ENCODE measurements at places on chromosomes 3 and 15. TPM values are rescaled to one million over a fixed set of nuclear protein-coding genes. Genes with fewer than 3 reads are reported as not detected.

GRCh38 chr3:133505813-133506212 lies 67.7 kb upstream of the CDV3 start:
- no peak for DNase-seq

DNA sequence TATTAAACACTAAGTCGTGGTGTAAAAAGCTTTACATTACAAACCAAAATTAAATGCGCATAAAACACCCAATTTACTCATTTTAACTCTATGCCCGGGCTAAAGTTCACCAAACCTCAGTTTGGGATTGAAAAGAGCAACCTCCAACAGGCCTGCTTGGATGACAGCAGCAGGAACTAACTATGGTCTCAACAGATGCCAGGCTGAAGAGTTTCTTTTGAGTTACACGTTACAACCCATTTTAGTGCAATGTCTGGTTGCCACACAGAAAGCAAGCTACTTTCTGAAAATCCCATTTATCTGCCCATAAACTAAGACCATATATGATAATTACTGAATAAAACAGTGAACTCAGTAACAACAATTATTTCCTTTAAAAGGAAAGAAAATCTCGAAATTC lies 2.2 kb downstream of the SATB1 start:
- no peak for DNase-seq

SEMA3B gene
- total RNA-seq, result 27.0 TPM

DNA sequence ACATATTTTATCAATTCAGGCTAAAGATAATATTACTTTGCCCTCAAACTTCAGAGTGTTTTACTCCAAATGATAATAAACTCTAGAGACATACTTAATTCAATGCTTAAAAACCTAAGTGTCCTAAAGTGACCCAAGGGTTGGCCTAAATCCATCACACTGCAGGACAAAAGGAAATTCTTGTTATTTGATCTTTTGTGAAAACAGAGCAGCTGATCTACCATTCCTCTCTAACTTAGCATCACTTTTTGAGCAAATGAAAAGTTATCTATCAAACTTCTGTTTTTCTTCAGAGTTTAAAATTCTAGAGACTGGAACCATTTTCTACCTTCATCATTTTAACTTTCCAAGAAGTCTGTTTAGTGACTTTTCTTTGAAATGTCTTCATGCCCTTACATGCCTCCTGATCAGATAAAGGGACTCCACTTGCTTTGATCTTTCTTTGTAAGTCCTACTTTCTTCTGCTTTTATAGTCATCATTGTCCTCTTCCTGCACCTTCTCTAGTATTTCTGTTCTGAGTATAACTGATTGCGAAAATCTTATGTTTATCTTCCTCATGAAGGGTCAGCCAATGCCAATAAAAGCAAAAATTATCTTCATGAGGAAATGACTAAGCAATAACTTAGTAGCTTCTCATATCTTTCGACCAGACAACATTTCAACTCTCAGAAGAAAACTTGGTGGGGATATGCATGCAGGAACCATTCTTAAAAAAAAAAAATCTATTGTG lies 378.7 kb upstream of the TGFBR2 start:
- peak; percentile 53 for DNase-seq

NLGN1 gene
- 20.4 TPM for total RNA-seq

- DNase-seq, result no peak
Measured at GRCh38 chr3:31606453-31606852, 73.7 kb downstream of the STT3B start.

CMTM8 gene
- 1.6 TPM for total RNA-seq

DNA sequence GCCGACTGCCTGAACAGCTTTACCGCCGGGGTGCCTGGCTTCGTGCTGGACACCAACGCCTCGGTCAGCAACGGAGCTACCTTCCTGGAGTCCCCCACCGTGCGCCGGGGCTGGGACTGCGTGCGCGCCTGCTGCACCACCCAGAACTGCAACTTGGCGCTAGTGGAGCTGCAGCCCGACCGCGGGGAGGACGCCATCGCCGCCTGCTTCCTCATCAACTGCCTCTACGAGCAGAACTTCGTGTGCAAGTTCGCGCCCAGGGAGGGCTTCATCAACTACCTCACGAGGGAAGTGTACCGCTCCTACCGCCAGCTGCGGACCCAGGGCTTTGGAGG lies 815 bp downstream of the SPINT1 start:
- no peak for DNase-seq

DNA sequence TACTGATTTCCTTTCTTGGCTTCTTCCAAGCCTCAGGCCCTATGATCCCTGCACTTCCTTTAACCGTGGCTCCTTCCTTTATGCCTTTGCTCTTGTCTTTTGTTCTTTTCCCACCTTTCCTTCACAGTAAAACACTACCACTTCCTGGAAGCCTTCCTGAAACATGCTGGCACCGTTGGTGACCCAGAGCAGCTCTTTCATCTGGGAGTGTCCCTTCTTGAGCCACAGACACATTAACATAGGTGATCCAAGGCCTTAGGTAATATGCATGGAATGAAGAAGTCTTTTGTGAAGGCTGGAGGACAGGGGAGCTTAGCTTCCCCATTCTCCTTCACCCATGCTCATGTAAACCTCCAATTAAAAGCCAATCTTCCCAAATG lies 39.4 kb downstream of the AMOTL2 start:
- peak; percentile 77 for DNase-seq

DNA sequence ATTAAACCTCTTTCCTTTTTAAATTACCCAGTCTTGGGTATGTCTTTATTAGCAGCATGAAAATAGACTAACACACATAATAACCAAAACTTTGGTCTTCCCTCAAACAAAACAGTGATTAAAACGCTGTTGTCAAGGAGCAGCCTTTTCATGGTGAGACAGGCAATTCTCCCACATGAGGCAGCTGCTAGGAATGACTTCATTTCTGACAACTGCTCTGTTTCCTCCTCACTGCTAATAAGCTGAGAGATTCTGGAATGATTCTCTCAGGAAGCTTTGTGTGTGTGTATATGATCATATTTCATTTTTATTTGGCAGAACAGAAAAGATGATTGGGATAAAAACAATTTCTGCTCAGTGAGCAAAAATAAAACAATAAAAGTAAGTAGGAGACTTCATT lies 580.6 kb upstream of the ADAMTS9 start:
- DNase-seq, result no peak

SCN11A gene
- under 0.01 TPM for total RNA-seq

- no peak for DNase-seq
Measured at GRCh38 chr3:168998792-168999191, 664.7 kb downstream of the MECOM start.

- DNase-seq, result no peak
Measured at GRCh38 chr3:54259636-54260035, 137.3 kb downstream of the CACNA2D3 start.

TM4SF1 gene
- 247 TPM for total RNA-seq

ZIC1 gene
- total RNA-seq, result not detected

DNA sequence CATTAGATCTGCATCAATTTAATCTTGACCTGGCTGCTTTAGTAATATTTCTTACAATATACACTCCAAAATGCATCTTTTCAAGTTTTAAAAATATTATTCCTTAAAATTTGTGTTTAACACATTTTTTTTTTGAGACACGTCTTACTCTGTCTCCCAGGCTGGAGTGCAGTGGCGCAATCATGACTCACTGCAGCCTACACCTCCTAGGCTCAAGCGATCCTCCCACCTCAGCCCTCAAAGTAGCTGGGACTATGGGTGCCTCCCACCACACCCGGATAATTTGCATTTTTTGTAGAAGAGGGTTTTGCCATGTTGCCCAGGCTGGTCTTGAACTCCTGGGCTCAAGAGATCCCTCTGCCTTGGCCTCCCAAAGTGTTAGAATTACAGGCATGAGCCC lies 73.6 kb downstream of the ETV5 start:
- DNase-seq, result no peak

DNA sequence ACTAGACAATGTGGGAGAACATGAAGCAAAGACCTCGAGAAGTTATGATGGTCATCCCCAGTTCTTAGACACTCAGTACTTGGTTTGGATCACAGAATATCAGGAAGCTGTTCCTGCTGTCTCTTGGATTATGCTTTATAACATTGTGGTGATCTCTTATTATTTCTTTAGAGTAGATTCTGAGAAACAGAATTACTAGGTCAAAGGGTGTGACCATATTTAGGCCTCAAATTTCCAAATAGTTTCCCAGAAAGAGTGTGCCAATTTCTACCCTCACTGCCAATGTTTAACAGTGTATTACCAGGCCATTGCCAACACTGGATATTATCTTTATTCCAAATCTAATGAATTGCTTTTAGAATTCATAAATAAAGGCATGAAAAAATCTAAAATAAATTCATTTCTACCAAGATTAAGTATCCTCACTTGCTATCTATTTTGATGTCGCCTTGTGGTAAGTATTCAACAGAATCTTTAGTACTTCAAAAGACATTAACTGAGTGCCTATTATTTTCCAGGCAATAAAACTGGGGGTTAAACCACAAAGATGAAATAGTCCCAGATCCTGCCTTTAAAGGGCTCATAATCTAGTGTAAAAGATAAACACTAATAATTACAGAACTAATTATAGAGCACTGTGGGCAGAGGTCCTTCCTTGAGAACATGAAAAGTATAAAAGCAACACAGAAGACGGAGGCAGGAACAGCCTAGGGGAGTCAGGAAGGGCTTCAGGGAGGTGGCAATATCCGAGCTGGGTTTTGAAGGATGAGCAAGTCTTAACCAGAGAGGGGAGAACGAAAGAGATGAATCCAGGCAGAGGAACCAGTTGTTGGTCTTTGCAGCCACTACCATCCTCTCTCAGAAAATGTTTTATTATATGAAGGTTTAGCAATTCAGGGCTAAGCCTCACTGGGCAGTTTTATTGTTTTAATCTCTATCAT lies 86.8 kb downstream of the IGF2BP2 start:
- no peak for DNase-seq

GRCh38 chr3:184500344-184500923 lies 61.2 kb upstream of the EPHB3 start:
- no peak for DNase-seq

DNA sequence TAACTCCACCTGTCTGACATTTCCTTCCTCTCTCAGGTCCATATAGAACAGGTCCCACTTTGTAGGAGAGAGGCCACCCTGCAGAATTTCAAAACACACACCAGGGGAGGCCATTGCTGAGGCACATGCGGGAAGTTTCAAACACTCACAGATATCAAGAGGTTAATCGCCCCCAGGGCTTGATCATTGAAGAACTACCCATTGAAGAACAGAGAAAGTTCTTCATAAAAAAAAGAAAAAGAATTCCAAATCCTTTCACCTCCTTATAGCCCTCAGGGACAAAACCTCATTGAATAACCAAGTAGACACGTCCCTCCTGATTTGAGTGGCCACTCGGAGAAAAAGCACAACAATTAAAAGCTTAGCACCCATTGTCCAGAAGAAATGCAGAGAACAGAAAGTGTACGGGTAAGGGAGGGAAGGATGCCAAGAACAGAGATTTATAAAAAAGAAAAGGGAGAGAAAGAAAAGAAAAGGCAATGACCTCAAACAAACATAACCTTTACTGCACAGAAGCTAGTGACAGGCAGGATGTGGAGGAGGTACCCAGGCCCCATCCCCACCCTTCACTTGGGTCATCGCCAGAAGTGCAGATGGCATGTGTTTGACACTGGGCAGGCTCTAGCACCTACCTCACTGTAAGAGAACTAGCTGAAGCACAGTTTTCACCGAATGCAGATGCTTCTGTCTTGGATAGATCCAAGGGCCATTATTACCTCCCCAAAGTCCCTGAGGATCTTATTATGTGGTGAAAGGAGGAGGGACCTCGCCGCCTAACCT lies 112.3 kb upstream of the HES1 start:
- no peak for DNase-seq

GRCh38 chr3:39383881-39384664 lies 903 bp downstream of the SLC25A38 start:
- DNase-seq, result peak; percentile 77

Measured in renal cortical epithelial cell (primary cell).